ENCODE measurements at places on chromosomes 5 and 9.

GRCh38 chr9:134377976-134378375, 51.7 kb downstream of the RXRA start:
- DNase-seq, result no peak

GRCh38 chr5:158166424-158166823, 307.5 kb upstream of the CLINT1 start:
- DNase-seq, result no peak

GRCh38 chr9:32423371-32423770, 38.9 kb downstream of the ACO1 start:
- DNase-seq, result no peak

DNA sequence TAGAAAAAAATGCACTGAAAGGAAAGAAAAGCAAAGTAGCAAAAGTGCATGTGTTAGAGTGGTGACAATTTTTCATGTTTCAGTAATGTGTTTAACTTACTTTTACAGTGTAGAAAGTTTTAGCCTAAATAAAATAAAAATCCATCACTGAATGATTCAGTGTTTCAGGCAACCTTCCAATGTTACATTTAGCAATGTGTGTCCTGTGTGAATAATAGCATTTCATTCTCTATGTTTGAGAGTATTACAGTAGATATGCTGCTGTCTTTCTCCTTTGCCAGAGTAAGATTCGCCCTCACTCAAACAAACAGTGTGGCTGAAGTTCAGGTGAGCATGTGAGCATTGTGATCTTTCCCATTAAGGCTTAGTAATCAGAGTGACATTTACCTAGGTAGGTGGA, 171.1 kb downstream of the TARS1 start:
- no peak for DNase-seq
